ENCODE measurements at places on chromosomes 1 and 21.

- no peak for DNase-seq
Observed at GRCh38 chr1:226870026-226870400, 403 bp upstream of the PSEN2 start.

- DNase-seq, result no peak
Observed at GRCh38 chr1:33710967-33711366, 152.9 kb upstream of the HMGB4 start.

GRCh38 chr1:28378906-28379305 lies 9.4 kb downstream of the PHACTR4 start:
- DNase-seq, result no peak

DNA sequence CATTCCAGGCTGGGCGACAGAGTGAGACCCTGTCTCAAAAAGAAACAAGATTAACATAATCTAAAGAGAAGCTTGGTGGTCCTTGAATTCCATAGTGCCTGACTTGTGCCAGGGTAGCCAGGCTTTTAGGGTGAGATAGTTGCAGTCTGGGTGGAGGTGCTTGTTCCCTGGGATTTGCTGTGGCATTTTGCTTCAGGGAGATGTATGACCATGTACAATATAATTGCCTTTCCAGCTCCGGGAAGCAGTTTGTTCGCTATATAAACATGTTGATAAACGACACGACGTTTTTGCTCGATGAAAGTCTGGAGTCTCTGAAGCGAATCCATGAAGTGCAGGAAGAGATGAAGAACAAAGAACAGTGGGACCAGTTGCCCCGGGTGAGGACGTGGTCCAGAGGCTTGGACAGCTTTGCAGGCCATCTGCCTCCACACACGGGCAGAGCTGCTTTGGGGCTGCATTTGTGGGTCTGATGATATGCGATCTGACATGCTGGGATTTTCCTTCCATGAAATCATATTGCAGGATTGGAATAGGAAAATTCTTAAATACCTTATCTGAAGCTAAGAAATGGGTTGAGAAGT lies 49.4 kb upstream of the KIF1B start:
- no peak for DNase-seq

GRCh38 chr1:108075055-108075454 lies 110.1 kb upstream of the VAV3 start:
- DNase-seq, result no peak

- no peak for DNase-seq
Observed at GRCh38 chr1:119954476-119955422, 58.4 kb upstream of the ADAM30 start.

DNA sequence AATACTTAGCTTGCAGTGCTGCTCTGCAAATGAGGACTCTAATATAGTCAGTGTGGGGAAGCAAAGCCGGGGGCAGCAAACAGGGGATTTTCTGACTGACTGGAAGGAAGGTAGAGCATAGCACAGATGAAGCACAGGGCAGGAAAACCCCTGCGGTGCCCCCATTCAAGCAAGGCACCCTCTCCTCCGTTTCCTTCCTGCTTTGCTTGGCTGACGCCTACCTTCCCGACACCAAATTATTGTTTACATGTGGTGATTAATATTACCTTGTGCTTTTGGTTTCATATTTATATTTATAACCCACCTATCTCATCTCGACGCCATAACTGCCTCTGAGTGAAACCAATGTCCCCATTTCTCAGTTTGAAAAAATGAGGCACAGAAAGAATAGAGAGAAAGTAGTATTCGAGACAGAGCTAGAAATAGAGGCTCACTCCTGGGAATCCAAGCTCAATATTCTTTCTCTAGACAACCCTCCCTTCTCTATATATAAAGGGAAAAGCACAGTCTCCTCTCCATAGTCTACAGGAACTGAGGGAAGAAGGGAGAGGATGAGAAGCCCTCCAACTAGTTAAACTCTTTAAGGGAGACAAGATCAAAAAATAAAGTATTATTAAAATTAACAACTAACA lies 41.3 kb downstream of the PIK3C2B start:
- DNase-seq, result no peak

- DNase-seq, result no peak
Observed at GRCh38 chr1:41738475-41738874, 180.2 kb downstream of the HIVEP3 start.

GRCh38 chr1:40887012-40887378 lies 24.8 kb upstream of the CITED4 start:
- DNase-seq, result no peak

- DNase-seq, result no peak
Observed at GRCh38 chr1:33735624-33736023, 128.3 kb upstream of the HMGB4 start.

DNA sequence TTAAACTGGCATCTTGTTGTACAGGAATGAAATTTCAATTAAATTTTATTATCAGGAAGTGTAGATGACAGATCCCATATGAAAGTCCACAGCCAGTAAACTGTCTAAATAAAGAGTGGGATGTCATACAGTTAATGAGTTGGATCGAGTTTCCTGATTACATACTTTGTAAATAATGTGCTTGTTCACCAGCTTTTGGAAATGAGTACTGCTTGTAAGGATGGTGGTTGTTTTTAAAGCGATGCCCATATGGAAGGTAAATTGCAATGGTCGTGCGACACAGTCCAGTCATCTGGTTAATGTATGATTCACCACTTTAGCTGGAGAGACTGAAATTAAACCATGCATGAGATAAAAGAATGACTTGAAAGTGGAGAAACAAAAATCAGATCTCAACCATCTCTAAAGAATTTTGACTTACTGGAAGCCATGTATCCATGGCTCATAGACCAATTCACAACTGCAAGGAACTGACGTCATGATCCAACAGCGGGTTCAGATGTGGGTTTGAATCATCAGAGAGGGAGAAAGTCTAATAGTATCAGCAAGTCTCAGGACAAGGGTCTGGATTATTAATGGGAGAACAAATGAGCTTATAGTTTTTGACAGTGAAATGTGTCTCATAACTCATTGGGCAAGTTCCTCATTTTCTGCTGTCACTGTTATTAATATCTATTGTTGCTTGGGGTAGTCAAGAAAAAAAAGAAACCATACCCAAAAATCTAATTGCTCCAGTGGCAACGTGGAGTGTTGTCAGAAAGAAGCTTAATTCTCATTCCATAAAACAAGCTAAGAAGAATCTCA lies 49.0 kb downstream of the MAP10 start:
- DNase-seq, result no peak

DNA sequence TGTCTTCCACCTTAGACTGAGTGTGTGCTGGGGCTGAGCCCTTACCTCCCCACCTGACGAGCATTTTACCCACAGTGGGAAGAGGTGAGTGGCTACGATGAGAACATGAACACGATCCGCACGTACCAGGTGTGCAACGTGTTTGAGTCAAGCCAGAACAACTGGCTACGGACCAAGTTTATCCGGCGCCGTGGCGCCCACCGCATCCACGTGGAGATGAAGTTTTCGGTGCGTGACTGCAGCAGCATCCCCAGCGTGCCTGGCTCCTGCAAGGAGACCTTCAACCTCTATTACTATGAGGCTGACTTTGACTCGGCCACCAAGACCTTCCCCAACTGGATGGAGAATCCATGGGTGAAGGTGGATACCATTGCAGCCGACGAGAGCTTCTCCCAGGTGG lies 73.7 kb downstream of the EPHB2 start:
- DNase-seq, result no peak

- DNase-seq, result no peak
Observed at GRCh38 chr1:160588468-160588867, 9.2 kb upstream of the CD84 start.

DNA sequence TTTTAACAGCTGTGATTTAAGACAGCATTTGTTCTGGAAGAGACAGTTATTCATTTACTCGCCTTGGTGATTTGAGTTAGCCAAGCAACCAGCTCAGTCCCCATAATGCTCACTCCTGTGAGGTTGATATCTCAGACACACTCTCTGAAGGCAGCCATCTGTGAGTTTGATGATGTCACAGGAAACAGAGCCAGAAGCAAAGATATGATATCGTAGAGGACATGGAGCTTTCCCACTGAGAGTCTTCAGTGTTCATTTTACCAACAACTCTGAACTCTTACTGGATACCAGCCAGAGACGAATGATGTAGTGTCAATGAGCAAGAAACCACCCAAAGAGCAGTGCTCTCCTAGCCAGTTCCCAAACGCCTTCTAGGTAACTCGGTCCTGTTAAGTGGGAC lies 219.4 kb downstream of the SLC35F3 start:
- no peak for DNase-seq

GRCh38 chr1:24294716-24295371 lies 24.3 kb upstream of the GRHL3 start:
- DNase-seq, result no peak

DNA sequence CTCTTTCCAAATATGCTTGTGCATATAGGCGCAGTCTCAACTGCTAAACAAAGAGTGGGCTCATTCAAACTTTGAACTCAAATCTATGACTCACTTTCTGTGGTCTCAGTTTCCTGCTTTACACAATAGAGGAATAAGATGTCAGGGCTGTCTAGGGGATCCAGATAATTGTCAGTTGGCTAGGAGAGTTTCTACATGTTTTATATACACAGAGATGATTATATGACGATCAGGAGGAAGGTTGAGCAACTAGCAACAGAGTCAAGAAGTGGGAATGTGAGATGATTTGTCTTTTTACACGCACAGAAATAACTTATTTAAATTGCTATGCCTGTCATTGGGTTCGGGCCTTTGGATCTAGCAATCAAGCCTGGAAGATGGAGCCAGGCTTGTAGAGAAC lies 299.4 kb upstream of the LYPLAL1 start:
- no peak for DNase-seq
